ENCODE measurements at places on chromosomes 1 and 21. TPM values are rescaled to one million over a fixed set of nuclear protein-coding genes. Genes with fewer than 3 reads are reported as not detected.

DNA sequence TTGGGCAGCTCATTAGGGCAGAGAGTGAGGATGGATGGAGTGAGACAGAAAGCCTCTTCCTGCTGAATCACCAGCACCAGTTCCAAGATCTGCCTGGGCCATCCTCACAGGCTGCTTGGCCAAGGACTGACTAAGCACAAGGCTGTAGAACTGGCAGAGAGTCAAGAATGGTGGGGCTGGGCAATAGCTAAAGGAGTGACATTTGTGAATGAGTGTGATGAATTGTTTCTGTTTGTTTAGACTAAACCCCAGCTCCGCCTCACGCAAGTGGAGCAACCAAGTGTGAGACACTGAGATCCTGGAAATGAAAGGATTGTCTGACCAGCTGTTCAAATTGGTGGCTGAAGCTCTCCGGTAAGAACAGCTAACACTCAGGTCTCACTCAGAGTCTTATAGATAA lies 38.6 kb downstream of the BRINP2 start:
- DNase-seq, result peak; percentile 62

GRCh38 chr1:67732750-67733151 lies 47.8 kb downstream of the GADD45A start:
- DNase-seq, result no peak

Gene THEM5
- not detected for total RNA-seq

Gene RHEX
- 0.81 TPM for total RNA-seq
